Kidney (tissue), 22 donors: ENCODE measurements at places on chromosomes 5 and 9.

DNA sequence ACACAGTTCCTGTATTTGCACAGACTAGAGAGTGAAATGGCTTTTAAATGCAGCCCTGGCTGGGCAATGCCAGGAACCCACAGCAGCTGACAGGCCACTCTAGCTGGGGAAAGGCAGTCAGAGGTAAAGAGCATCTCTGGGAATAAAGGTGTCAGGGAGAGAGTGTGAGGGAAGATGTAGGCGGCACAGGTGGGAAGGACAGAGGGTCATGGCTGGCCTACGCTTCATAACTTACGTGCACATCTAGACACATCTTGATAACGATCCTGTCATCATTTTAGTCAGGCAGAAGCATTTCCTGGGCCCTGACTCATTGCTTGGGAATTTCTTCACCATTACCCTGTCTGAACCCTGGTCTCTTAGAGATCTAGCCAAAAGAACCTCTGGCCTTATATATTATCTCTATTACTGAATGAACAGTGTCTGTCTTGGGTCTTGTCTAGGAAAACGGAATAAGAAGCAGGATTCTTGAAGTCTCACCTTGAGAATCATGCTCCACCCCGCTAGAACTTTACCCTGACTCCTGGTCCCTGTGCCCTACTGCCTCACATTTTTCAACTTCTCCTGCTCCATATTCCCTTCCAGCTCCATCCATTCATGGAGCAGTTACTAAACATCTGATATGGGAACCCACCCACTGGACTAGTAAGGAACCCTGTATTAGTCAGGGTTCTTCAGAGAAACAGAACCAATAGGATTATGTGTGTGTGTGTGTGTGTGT lies 106.4 kb upstream of the ELL2 start:
- no peak for DNase-seq

GRCh38 chr9:130110166-130110565 lies 56.5 kb downstream of the GPR107 start:
- no peak for DNase-seq

GRCh38 chr5:88882276-88883038 lies 527 bp downstream of the MEF2C start:
- peak; percentile 49 for DNase-seq

DNA sequence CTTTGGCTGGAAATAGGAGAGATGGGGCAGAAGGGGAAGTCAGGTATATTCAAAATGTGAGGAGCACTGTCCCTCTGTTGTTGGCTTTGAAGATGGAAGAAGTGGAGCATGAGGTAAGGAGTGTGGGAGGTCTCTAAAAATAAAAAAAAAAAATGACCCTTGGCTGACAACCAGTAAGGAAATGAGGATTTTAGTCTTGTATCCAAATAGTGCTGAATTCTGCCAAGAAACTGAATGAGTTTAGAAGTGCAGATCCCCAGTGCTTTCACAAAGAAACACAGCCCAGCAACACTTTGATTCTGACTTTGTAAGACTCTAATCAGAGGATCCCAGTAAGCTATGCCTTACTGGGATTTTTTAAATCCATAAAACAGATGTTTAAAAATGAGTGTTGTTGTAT lies 367.9 kb downstream of the CYLC2 start:
- no peak for DNase-seq

GRCh38 chr5:174759091-174759490 lies 34.7 kb downstream of the MSX2 start:
- no peak for DNase-seq

DNA sequence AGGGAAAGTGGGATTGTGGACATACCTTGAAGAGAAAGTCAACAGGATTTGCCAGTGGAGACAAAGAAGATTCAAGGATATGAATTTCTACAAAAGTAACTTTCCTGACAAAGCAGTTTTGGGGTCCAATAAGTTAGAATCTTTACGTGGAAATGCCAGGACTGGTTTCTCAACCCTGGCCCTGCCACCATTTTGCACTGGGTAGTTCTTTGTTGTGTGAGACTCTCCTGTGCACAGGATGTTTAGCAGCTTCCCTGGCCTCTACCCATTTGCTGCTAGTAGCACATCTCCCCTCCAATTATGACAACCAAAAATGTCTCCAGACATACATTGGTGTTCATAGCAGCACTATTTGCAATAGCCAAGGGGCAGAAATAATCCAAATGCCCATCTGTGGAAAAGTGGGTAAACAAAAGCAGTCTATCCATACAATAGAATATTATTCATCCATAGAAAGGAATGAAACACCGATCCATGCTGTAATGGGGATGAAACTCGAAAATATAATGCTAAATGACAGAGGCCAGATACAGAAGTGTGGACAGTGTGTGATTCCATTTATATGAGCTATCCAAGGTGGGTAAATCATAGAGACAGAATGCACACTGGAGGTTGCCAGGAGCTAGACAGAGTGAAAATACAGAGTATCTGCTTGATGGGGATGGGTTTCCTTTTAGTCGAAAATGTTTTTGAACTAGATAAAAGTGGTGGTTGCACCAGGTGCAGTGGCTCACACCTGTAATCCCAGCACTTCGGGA lies 91.4 kb downstream of the NSUN2 start:
- DNase-seq, result no peak

- DNase-seq, result no peak
These were observed 20.5 kb downstream of the VLDLR start for GRCh38 chr9:2642068-2642467.

GRCh38 chr5:156893517-156893916 lies 43.4 kb downstream of the PPP1R2B start:
- DNase-seq, result no peak
